Activated CD4-positive, CD25-positive, alpha-beta regulatory T cell (primary cell): ENCODE measurements at places on chromosomes 12 and 14.

DNA sequence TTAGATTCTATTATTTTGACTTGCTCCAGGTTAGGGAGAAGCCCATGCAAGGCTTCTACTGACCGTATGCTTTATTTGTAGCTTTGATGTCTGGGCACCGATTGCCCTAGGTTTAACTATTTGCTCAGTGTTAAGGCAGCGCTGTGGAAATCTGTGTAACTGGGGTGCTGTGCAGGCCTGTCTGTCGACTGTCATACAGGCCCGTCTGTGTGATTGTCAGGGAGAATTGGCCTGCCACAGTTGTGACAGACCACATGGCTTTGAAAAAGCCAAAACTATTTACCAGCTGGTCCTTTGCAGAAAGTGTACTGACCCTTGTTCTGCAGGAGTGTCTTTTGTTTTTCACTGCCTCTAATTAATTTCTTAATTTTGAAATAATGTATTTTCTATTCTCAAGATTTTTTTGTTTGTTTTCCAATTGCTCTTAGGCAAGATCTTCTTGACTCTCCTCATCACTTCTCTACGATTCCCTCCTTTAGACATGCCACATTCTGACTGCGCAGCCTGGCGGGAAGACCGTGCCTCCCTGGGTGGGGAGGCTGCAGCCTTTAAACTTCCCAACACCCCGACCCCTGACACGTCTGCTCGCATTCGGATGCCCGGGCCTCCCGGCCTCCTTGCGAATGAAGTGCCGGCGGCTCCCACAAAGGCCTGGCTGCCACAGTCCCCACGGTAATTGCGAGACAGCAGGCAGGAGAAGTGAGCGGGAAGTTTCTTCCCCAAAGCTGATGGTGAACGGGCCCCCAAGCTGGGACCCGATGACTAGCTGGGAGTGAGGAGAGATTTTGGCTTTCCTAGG is 99.0 kb upstream of the EVL start:
- no peak for DNase-seq

- DNase-seq: no peak
Observed at GRCh38 chr12:24020397-24021163, 71.1 kb upstream of the SOX5 start.

GRCh38 chr12:50203691-50204090 is 36.5 kb upstream of the CERS5 start:
- no peak for DNase-seq

GRCh38 chr12:104748790-104749189 is 209.3 kb downstream of the SLC41A2 start:
- no peak for DNase-seq

DNA sequence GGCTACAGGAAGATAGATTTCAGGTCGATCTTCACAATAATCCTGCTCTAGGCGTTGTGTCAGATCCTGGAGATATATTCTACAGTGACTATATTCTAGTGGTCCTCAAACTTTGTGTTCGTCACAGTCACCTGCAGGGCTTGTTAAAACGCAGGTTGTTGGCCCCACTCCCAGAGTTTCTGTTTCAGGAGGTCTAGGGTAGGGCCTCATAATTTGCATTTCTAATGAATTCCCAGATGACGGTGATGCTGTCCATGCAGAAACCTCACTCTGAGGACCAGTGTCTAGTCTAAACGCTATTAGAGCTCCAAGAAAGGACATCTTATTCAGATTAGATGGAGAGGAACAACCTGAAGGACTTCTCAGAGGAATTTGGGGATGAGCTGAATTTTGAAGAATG is 13.2 kb upstream of the SLC6A13 start:
- DNase-seq: no peak

GRCh38 chr12:66863276-66863675 is 184.4 kb upstream of the GRIP1 start:
- no peak for DNase-seq

DNA sequence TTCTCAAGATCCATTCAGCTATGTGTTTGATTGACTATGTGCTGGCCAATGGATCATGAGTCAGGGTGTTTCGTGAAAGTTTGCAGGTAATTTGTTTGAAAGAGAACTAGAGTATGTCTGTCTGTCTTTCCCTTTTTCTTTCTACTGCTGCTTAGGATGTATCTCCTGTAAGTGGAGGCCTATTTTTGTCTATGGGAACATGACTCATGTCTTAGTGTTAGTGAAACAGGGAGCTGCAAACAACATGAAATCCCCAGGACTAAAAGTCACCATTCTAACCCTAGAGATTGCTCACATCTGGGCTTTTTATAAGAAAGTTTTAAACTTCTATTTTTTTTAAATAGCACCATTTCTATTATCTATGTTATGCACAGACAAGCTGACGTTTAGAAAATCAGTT is 333.0 kb downstream of the CCER1 start:
- no peak for DNase-seq

- DNase-seq: no peak
Observed at GRCh38 chr12:1504895-1505311, 89.5 kb downstream of the FBXL14 start.

DNA sequence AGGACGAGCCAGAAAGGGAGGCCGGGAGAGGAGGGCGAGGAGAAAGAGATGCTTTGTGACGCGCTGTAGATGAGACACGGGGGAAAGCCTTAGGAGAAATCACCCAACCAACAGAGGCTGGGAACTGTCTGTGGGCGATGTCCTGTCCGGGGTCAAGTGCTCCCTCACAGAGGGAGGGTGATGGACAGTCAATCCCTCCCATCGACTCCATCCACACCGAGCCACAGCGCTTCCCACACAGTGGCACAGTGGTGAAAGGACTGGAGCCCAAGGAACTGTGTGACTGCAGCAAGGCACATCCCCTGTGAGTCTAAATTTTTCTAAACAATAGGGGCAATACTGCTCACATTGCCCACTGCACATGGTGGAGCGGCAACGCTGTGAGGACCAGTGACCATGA is 89.1 kb downstream of the TTC7B start:
- DNase-seq: no peak
